CD4-positive, alpha-beta T cell treated with Interleukin-2 at 100 ng/mL for 4 hours (primary cell): ENCODE measurements at places on chromosomes 12 and 14.

- DNase-seq: no peak
Observed at GRCh38 chr14:61553730-61554641, 141.3 kb upstream of the HIF1A start.

DNA sequence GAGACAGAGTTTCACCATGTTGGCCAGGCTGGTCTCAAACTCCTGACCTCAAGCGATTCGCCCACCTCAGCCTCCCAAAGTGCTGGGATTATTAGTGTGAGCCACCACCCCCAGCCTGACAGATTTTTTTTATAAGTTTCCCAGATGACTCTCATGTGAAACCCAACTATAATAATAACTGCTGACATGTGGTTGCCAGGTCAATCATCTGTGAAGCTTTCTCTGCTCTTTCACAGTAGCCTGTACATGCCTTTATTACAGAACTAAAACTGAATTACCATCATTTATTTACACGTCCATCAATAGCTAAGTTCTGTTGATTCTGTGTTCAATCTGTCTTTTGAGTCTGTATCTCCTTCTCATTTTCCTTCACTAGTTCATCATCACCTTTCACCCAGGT is 218.5 kb downstream of the RPS29 start:
- no peak for DNase-seq

DNA sequence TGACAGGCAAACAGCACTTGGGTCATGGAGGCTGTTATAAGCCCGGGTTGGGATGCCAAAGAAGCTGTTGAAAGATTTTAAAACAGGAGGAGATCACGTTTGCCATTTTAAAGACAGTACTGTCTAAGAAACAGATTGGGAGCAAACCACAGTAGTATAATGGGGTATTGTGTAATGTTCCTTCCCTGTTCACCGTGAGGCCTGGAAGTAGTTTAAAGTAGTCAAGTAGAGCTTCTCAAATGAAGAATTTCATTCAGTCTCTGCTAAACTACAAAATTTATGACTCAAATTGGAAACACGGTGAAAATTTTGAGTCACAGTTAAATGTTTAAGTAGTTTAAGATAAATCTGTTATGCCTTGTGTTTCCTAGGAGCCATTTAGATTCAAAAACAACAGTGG is 35.8 kb downstream of the ATP2A2 start:
- DNase-seq: no peak

- no peak for DNase-seq
Observed at GRCh38 chr12:24591079-24591626, 357.7 kb downstream of the BCAT1 start.

- DNase-seq: peak; percentile 4
Observed at GRCh38 chr12:49942921-49943624, 7.5 kb upstream of the AQP2 start.

GRCh38 chr12:64696080-64696741 is 63.0 kb downstream of the GNS start:
- peak; percentile 31 for DNase-seq

DNA sequence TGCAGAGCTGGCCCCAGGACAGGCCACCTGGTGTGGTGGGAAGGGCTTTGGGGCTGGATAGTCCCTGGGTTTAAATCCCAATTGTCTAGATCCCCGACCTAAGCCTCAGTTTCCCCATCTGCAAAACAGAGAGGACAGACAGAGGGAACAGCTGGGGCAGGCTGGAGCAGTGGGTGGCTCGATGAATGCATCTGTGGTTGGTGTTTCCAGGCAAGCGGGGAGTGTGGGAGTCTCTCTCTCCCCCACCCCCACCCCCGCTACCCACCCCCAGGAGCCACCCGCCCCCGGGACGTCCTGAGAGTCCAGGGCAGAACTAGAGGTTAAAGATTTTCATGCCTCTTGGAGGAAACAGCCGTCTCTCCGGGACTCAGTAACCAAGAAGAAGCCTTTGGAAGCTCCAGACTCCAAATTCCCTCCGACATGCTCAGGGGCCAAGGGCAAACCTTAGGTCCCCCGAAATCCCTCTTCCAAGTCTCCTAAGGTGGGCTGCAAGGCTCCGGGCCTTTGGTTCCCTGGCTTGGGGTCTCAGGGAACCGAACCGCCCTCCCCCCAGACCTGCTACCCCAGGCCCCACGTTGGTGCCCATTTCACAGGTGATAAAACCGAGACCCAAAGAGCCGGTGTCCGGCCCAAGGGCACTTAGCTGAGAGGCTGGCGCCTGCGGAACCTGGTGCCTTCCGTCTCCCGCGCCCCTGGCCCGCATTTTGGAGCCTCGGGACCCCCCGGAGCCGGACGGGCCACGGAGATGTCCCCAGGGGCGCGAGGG is 474 bp downstream of the TRPV4 start:
- no peak for DNase-seq

DNA sequence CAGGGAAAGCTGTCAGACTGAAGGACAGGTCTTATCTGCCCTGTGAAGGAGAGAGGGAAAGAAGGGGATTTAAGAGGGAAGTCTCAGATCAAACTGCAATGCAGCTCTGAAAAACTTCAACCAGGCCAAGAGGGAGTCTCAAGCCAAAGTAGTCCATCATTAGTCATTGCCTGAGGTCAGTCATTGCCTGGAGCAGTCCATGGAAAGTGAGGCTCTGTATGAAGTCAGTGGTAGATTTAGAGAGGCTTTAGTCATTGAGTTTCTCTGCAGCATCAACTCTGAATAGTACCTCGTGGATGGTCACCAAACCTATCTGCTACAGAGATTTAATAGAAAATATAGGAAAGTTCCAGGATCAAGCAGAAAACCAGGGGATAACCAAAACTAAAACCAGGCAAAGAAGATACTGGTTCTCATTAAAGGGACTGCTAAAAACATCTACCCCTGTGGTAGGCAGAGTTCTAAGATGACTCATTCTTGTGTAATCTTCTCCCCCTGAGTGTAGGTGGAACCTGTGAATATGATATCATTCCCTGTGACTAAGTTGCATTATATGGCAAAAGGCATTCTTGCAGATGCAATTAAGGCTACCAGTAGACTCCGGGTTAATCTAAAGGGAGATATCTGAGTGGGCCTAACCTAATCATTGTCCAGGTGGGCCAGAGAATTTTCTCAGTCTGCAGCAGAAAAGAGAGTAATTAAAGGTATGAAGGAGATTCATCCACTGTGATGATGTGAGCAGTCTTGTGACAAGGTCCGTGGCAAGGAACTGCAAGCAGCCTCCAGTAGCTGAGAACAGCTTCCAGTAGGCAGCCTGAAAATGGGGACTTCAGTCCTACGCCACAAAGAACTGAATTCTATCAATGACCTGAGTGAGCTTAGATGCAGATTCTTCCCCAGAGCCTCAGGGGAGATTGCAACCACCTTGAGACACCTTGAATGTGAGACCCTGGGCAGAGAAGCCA is 123.1 kb downstream of the GALC start:
- DNase-seq: no peak

DNA sequence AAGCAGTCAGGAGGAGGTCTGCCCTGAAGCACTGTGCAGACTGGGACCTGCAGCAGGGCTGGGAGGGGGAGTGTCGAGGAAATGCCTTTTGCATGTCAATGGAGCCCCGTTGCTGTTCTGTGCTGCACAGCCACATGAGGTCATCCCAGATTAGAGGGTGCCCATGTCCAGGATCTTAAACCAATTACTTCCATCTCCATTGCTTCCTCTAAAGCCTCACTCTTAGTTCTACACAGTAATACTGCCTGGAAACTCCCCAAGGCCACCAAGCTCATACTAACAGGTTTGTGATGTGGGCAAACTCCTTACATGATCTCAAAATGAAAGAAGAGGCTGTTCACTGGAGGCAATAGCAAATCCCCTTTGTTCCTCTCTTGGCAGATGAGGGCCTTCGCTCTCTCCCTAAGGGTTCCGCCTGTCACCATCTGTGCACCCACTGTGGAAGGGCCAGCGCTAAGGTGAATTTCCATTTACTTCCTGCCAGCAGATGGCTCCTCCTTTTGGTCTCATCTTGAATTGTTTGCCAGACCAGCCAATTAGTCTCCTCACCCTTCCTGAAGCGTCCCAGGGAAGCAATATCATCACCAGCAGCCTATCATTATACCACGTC is 35.4 kb upstream of the LTA4H start:
- no peak for DNase-seq

- no peak for DNase-seq
Observed at GRCh38 chr14:89858089-89858488, 96.4 kb downstream of the EFCAB11 start.

GRCh38 chr12:26044007-26044394 is 80.8 kb downstream of the BHLHE41 start:
- DNase-seq: no peak

- no peak for DNase-seq
Observed at GRCh38 chr14:32932302-32932913, 6.3 kb upstream of the NPAS3 start.

- no peak for DNase-seq
Observed at GRCh38 chr12:62414180-62414579, 52.4 kb upstream of the MON2 start.

GRCh38 chr12:64810831-64811230 is 13.6 kb upstream of the TBC1D30 start:
- no peak for DNase-seq

GRCh38 chr12:38921025-38921677 is 15.8 kb upstream of the CPNE8 start:
- DNase-seq: peak; percentile 46

- DNase-seq: no peak
Observed at GRCh38 chr14:54116972-54117371, 160.3 kb upstream of the BMP4 start.

DNA sequence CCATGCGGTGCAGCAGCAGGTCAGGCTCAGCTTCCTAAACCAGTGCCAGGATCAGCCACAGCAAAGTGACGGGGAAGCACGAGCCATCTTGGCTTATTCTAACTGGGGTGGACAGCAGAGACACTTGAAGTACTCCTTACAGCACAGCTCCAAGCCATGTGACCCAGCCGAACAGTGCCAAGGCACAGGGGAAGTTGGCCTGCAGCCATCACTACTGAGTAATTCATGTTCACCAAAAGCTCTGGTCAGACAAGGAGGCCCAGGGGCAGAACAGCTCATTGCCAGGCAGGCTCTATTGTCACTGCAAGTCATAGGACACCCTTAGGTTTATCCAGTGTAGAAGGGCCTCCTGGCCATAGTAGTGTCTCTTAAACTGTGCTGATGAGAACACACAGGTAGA is 23.4 kb upstream of the SLC35F4 start:
- no peak for DNase-seq

GRCh38 chr12:75564852-75565251 is 53.4 kb upstream of the KRR1 start:
- no peak for DNase-seq

DNA sequence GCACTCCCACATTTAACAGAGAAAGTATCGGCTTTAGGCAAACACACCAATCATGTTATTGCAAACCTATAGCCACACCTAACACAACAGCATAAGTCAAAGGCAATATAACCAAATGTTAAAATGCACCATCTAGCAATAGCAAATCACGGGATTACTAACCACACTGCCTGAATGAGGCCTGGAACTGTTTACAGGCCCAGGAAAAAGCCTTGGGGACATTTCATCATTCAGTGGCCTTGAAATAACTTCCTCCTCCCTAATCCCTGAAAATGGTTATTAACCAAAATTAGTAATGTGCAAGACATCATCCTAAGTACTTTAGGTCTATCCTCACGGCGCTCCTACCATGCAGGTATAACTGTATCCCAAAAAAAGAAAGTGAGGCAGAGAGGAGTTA is 2.3 kb downstream of the GALC start:
- DNase-seq: no peak

DNA sequence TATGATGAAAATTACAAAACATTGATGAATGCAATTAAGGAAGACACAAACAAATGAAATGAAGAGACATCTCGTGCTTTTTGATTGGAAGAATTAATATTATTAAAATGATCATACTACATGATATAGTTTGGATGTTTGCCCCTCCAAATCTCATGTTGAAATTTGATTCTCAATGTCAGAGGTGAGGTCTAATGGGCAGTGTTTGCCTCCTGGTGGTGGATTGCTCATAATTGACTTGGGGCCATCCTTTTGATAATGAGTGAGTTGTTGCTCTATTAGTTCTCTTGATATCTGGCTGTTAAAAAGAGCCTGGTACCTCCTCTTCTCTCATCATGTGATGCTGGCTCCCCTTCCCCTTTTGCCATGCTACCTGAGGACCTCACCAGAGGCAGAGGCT is 56.7 kb downstream of the CD163L1 start:
- no peak for DNase-seq

GRCh38 chr12:79873201-79873600 is 61.7 kb downstream of the PPP1R12A start:
- DNase-seq: no peak

DNA sequence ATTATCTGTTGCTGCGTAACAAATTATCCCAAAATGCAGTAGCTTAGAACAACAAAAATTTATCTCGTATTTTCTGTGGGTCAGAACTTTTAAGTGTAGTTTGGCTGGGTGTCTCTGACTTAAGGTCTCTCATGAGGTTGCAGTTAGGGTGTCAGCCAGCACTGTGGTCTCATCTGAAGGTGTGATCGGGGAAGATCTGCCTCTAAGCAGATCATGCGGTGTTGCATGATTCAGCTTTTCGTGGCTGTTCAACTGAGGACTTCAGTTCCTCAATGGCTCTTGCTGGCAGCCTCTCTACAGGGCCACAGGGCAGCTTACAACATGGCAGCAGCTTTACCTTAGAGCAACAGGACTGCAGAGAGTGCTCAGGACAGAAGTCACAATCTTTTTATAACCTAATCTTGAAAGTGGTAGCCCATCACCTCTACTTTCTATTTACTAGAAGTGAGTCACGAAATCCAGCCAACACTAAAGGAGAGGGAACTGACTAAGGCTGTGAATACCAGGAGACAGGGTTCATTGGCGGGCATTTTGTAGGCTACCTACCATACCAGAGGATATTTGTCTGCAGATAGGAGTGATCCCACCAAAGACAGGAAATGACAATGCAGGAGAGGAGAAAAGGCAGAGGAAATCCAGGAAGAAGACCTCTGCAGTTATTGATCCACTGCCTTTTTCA is 1.8 kb upstream of the TMPRSS12 start:
- no peak for DNase-seq

GRCh38 chr14:94751321-94751720 is 18.6 kb downstream of the GSC start:
- no peak for DNase-seq

DNA sequence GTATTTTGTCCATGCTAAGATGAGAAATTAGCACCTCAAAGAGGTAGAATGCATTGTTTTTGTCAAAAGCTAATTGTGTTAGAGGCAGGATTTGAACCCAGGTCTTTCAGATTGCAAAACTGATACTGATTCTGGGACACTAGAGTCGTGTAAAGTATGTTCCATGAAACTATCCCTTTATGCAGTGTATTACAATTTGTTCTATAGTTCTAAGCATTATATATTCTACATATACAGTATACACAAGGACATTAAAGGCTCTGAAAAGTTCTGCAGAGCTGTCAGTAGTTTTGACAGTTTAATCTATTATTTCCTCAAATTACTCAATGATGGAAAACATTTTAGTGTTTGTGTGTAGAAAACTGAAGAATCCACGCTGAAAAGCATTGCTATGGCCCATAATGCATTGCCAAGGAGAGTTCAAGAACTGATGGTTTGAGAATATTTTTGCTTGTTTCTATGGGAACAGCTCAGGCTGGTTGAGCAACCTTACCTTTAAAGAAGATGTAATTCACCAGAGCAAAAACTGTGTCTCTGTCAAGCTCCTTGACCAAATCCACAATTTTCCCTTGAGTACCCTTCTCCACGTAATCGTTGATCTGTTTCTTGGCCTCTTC is 6.2 kb downstream of the SERPINA1 start:
- DNase-seq: no peak
